ENCODE measurements at places on chromosomes 7 and 10. TPM values are rescaled to one million over a fixed set of nuclear protein-coding genes. Genes with fewer than 3 reads are reported as not detected.

- DNase-seq, result no peak
These were observed 68.3 kb downstream of the HIPK2 start for GRCh38 chr7:139709485-139709884.

GRCh38 chr10:97097084-97097433 is 88.7 kb downstream of the SLIT1 start:
- DNase-seq, result no peak

GRCh38 chr7:136947347-136947746 is 78.9 kb downstream of the CHRM2 start:
- no peak for DNase-seq

HOXA11 gene
- total RNA-seq, result not detected

GDF10 gene
- total RNA-seq, result 0.20 TPM

All from H9 (cell line).